ENCODE measurements at places on chromosomes 11 and 22. TPM values are rescaled to one million over a fixed set of nuclear protein-coding genes. Genes with fewer than 3 reads are reported as not detected.
A peak's percentile ranks its signal among the peaks of the same experiment; 100 is the strongest.

DNA sequence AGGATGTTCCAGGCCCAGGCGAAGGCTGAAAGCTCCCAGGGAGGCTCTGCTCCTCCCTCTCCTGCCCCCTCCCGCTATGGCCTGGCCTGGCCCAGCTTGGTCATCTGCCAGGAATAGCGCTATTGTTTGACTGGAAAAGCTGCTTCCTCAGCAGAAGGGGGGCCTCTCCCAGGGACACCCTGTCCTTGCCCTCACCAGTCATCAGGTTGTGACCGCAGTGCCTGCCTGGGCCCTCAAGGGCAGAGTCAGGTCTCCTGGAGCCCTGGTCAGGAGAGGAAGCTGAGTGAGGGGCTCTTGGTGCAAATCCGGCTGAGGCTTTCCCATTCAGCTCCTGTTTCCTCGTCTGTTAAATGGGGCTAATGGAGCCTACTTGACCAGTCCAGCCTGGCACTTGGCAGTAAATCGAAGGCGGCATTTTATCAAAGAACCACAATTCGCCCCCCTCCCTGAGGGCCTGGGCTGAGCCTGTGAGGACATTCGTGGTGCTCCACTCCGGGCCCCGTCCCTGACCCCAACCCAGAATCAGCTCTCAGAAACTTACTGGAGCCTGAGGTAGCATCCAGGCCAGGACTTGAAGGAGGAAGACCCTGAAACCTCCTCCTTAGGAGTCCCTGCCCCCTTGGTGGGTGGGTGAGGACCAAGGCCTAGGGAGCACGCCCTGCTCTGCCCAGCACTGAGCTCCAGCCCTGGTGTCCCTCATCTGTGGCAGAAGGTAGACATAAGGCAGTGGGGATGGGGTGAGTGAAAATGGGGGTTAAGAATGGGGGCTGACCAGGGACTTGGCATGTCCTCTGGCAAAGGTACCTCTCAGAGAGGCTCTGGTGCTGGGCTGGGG lies 2.0 kb upstream of the CASTOR1 start:
- no peaks in the 10 kb centered on the region for H3K27me3 ChIP-seq
- peaks cover 46% of the 10 kb centered on the region for H3K36me3 ChIP-seq
- DNase-seq, result peak; percentile 91
- peaks cover 40% of the 10 kb centered on the region for H3K4me1 ChIP-seq
- H3K4me3 ChIP-seq, result no peak overlapping the region

MTCH2 gene
- 56.1 TPM for total RNA-seq

DNA sequence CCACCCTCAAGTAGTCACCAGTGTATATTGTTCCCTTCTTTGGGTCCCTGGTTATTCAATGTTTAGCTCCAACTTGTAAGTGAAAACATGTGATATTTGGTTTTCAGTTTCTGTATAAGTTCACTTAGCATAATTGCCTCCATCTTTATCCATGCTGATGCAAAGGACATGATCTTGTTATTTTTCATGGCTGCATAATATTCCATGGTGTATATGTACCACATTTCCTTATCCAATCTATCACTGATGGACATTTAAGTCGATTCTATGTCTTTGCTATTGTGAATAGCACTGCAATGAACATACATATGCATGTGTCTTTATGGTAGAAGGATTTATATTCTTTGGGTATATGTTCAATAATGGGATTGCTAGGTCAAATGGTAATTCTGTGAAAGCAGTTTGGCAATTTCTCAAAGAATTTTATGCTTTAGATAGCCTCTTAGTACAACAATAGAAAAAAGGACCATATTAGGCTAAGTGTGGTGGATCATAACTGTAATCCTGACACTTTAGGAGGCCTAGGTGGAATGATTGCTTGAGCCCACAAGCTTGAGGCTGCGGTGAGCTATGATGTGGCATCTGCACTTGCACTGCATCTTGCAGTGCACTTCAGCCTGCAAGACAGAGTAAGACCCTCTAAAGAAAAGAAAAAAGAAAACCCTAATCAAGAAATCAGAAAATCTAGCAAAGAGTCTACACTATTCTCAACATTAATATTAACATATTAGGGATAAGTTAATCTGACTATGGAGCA lies 468.5 kb upstream of the FAT3 start:
- no peaks in the 10 kb centered on the region for H3K4me1 ChIP-seq
- DNase-seq, result no peak
- H3K4me3 ChIP-seq, result no peak overlapping the region

DNA sequence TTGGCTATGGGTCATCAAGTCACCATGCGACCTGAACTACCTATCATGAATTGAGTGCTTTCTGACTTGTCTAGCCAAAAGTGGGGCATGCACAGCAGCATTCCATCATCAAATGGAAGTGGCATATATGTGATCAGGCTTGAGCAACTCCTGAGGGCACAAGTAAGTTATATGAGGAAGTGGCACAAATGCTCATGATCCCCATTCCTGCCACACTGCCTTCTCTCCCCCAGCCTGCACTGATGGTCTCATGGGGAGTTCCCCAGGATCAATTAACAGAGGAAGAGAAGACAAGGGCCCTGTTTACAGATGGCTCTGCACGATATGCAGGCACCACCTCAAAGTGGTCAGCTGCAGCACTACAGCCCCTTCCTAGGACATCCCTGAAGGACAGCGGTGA lies 21.8 kb downstream of the MS4A4E start:
- H3K4me1 ChIP-seq, result no peaks in the 10 kb centered on the region
- no peak overlapping the region for H3K27ac ChIP-seq
- DNase-seq, result no peak

GRCh38 chr11:115182282-115182955 lies 321.8 kb downstream of the CADM1 start:
- H3K27ac ChIP-seq, result no peak overlapping the region
- no peak for DNase-seq
- no peaks in the 10 kb centered on the region for H3K27me3 ChIP-seq
- H3K4me1 ChIP-seq, result no peaks in the 10 kb centered on the region
- no peaks in the 10 kb centered on the region for H3K36me3 ChIP-seq

DNA sequence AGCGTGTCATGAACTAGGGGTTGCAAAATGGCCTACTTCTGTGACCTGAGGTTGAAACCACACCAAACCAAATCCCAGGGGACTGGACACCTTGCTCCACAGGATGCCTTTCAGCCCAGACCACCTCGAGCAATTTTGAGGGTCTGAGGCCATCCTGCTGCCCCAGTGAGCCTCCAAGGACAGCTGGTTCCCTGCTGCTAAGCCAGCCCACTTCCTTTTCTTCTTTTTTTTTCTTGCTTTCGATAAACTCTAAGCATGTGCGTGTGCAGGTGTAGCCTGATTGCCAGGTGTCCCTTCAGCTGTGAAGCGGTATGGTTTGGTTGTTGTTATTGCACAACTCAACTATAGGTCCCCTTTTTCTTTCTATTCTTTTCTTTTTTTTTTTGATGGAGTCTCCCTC lies 2.7 kb downstream of the CRYBB1 start:
- H3K36me3 ChIP-seq, result no peaks in the 10 kb centered on the region
- H3K27ac ChIP-seq, result no peak overlapping the region
- peaks cover 2% of the 10 kb centered on the region for H3K4me1 ChIP-seq

- H3K36me3 ChIP-seq, result no peaks in the 10 kb centered on the region
- no peak overlapping the region for H3K27ac ChIP-seq
- H3K4me3 ChIP-seq, result no peak overlapping the region
- no peaks in the 10 kb centered on the region for H3K4me1 ChIP-seq
These were observed 8.7 kb upstream of the LAYN start for GRCh38 chr11:111531687-111532364.

- H3K36me3 ChIP-seq, result no peaks in the 10 kb centered on the region
- H3K4me3 ChIP-seq, result peak overlapping the region; percentile 90
- H3K4me1 ChIP-seq, result peaks cover 53% of the 10 kb centered on the region
- peak; percentile 79 for DNase-seq
- peak overlapping the region; percentile 92 for H3K27ac ChIP-seq
- no peaks in the 10 kb centered on the region for H3K27me3 ChIP-seq
These were observed 1.2 kb downstream of the DGCR2 start for GRCh38 chr22:19120829-19121630.
